ENCODE measurements at places on chromosomes 7 and 10.
A peak's percentile ranks its signal among the peaks of the same experiment; 100 is the strongest.

DNA sequence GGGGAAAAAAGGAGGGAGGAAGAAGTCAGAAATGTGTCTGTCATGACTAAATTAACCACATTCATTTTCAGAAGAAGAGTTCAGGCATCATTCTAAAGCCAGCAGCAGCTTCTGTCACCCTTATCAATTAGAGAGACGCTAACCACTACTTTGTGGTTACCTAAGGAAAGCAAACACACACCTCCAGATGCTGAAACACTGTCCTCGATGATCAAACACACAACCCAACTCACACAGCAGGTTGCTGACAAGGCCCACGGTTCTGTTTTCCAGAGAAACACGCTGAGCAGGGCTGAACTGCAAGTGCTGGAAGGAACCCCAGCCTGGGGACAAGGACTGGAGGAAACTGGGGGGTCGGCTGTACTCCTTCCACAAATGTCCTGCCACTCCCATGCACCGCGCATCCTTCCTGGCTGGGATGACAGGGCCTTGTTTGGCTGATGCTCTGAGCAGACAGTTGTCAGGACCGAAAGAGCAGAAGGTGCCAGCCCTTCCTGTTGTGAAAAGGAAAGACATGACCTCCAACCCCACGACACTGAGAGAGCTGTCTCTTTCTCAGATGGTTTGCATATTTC, 36.6 kb downstream of the PRKCQ start:
- no peak for DNase-seq

- DNase-seq = no peak
Measured at GRCh38 chr10:124366825-124367224, 51.9 kb downstream of the OAT start.

DNA sequence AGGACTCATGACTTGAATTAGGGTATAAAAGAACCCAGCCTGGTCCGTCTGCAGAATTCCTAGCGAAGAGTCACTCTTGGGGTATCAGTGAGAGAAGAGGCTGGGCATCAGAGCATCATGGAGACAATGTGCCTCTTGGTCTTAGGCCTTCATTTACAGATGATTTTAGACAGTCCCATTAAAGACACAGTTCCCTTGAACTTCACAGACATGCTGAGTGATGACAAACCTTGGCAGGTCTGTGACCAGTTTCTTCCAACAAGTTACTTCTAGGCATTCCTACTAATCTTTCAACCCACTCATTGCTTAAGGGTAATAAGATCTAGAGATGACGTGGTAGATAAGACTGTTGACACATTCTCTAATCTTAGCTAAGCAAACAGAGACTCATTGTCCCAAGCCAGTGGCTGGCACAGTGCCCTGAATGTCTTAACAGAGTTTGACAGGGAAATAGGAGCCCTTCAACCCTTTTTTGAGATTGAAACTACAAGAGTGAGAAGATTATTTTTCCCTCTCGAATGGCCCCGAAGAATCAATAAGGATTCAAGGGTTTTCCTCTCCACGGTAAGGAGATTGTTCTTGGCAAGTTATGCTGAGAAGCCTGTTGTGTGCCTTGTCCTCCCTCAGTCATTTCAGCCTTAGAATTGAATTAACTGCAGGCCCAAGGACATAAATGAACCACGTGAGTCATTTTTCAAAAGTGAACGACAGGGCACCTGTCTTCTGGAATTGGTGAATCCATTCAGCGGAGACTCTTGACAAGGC, 281.1 kb downstream of the CCDC3 start:
- DNase-seq = peak; percentile 79

GRCh38 chr7:149278396-149278795, 16.4 kb downstream of the ZNF783 start:
- DNase-seq = no peak

- no peak for DNase-seq
Measured at GRCh38 chr7:52017802-52018679, 701.4 kb upstream of the COBL start.

- no peak for DNase-seq
Measured at GRCh38 chr10:18297659-18298058, 157.4 kb downstream of the CACNB2 start.

DNA sequence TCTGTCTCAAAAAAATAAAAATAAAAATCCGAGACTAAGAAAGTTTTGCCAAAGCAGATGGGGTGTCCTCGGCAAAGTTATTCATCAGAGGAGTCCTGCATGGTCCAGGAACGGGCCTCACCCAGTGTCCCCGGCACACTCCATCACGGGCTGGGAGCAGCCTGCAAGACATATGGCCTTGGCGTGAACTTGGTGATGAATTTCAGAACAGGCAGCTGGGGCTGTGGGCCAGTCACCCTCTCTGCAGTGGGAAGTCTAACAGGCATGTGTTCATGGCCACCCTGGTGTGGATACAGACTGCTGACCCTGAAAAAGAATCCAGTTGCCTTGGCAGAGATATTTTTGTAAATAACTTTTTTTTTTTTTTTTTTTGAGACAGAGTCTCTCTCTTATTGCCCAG, 34.7 kb downstream of the NPTX2 start:
- DNase-seq = no peak

- peak; percentile 70 for DNase-seq
Measured at GRCh38 chr7:151110941-151111645, 24.8 kb downstream of the AGAP3 start.

DNA sequence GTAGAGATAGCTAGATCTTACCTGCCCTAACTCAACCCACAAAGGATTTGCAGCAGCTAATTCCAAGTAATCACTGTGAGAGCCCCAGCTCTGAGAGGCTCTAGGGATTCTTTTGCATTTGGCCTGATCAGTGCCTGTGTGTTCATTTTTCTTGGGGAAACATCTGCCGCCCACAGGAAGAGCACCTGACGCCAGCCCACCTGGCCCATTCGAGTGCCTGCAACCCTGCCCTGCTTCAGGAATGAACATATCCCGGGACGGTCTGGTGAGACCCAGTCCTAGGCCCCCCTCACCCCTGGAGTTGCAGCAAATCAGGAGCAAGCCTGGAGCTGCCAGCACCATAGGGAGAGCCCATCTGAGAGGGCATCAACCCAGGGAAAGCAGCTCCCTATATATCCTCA, 38.8 kb downstream of the GSDME start:
- no peak for DNase-seq

DNA sequence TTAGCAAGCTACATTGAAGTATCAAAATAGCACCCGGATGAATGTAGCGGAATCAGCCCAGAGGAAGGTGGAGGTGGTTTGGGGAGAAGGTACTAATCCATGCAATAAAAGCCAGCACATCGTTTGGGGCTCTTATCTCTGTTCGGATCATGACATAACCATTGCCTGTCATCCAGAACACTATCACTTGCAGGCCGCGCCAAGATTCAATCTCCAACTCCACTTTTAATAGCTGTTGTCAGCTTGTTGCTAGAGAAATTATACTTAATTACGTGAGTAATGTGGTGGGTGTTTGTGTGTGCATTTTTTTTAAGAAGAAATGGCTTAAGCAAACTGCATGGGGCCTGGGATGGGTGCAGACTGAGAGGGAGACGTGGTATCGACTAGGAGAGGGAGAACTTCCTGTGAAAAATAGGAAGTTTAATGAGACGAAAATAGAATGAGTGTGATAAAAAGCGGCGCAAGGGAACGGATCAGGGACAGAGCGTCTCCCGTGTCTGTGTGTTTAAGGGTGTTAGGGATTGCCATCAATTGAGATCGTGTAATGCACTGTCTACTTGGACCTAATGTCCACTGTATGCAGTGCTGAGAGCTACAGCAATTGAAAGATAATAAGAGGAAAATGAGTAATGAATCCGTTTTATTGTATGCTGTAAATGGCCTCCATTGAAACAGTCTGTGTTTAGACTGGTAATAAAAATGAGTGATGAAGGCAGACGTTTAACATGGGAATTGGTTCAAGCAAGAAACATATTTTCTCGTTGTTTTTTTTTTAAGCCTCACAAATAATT, 27.6 kb upstream of the SFMBT2 start:
- no peak for DNase-seq

- no peak for DNase-seq
Measured at GRCh38 chr10:65751896-65752295, 1173.9 kb upstream of the LRRTM3 start.

DNA sequence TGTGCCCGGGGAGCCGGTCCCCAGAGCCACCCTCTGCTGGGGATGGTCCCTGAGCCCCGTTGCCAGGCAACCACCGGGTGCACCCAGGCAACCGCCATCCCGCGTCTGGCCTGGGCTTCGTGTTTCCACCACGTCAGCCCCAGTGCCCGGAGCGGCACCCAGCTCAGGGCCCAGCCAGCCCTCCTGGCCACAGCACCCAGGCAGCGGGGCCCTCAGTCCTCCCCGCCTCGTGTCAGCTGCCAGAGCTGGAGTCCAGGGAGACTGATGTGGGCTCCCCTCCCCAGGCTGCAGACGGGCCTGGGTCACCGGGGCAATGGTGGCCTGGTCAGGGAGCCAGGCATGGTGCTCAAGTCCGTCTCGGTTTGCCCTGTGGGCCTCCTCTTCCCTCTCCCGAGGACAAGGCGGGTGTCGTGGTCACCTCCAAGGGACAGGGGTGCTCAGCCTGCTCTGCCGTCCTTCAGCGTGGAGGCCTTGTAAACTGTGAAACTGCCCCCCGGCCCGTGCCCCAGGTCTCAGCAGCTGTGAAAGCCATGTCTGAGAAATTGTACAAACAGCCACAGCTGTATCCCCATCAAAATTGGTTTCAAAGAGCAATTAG, 72.5 kb downstream of the MICALL2 start:
- no peak for DNase-seq
